ENCODE measurements at places on chromosomes 11 and 22.
A peak's percentile ranks its signal among the peaks of the same experiment; 100 is the strongest.

DNA sequence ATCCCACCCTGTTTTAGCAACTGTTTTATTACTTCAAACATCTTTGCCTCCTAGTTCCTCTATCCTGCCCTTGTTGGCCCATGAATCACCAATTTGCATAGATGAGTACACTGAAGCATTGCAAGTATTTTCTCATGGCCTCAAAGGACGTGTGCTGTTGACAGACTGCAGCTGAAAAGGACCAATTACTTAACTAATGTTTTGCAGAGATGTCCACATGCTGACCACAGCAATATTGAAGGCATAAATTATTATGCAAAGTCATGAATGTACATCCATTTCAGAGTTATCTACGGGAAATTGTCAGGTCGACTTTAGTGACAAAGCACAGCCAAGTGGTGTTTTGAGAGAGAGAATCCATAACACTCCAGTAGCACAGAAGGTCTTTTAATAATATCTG, 64.8 kb downstream of the CADM1 start:
- DNase-seq = no peak

- no peak for DNase-seq
These were observed 16.9 kb upstream of the C22orf42 start for GRCh38 chr22:32175683-32176644.

DNA sequence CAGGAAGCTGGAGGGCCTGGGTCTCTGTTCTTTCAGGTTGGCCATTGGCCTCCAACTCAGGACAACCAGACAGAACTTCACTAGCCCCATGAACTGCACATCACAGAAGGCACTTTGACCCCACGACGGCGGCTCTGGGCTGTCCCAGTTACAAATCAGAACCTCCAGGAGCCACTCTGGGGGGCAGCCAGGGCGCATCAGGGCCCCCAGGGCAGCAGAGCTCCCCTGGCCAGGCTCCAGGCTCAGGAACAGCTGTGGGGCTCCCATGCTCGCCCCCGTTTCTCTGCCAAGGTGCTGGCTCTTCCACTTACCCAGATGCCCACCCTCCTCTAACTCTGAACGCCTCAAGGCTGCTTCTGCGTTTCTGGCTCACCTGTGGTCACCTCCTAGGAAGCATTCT, 25.5 kb downstream of the TOLLIP start:
- no peak for DNase-seq

DNA sequence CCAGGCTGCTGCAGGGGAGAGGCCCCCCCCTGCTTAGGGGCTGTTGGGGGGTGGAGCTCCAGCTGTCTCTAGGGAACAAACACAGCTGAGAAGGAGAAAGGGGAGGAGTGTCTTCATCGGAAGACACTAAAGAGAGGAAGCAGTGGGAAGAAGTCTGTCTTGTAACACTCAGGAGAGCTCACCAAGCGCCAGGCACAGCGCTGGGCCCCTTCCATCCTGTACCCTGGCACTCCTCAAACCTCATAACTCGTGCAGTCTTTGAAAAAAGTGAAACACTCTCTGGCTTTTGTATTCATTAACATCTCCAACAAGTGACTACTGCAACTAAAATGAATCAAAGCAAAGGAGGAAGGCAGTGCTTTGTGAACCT, 67.4 kb upstream of the PRDM11 start:
- no peak for DNase-seq

- peak; percentile 51 for DNase-seq
These were observed 2.0 kb upstream of the CASTOR1 start for GRCh38 chr22:30291058-30291892.

DNA sequence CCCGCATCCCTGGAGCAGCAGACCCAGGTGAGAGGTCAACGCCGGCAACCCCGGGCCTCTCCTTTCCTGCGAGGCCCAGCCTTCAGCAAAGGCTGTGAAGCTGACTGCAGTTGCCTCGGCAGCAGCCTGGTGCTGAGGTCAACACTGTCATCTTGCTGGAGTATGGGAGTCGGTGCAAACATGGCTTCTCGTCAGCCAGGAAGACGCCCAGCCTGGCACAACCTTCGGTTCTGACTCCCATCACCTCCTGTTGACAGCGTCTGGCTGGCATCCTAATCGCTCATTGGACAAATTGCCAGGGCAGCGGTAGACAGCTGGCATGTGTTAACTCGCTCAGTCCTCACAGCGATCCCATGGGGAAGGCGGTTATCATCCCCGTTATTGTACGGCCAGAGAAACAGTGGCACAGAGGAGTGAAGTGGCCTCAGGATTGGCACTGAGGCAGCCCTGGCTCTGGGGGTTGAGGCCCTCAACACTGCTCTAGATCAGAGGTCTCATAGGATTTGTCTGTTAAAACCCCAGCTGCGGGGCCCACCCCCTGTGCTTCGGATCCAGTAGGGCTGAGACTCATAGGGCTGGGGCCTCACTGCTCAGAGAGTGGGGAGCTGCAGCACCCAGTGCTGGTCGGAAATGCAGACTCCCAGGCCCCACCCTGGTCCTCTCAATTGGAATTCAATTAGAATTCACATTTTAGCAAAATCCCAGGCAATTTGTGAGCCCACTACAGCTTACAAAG, 39.3 kb upstream of the TP53I11 start:
- DNase-seq = no peak

GRCh38 chr11:8671651-8672062, 10.8 kb downstream of the TRIM66 start:
- DNase-seq = no peak

DNA sequence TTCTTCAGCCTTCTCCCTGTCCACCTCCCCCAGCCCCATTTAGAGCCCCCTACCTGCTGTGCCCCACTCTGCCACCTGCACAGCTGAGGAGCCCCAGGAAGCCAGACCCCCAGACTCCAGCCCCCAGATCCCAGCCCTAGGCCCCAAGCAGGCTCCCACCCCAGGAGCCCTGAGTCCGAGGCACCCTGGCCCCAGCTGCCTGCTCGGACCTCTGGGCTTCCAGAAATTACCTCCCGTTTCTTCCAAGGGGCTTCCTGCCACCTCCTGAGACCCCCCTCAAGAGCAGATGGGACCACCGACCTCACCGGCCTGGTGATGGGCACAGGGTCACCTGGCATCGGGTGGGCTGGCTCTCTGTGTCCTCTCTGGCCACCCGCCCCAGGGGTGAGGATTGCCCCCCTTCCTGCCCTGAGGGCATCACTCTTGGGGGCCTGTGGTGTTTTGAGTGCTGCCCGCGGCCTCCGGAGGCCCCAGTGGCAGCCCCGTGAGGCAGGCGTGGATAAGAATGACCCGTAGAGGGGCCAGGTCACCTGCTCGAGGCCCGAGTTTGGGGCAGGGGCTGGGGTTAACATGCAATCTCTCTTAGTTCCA, 18.3 kb upstream of the TALDO1 start:
- no peak for DNase-seq
